ENCODE measurements at places on chromosomes 12 and 14. TPM values are rescaled to one million over a fixed set of nuclear protein-coding genes. Genes with fewer than 3 reads are reported as not detected.

DNA sequence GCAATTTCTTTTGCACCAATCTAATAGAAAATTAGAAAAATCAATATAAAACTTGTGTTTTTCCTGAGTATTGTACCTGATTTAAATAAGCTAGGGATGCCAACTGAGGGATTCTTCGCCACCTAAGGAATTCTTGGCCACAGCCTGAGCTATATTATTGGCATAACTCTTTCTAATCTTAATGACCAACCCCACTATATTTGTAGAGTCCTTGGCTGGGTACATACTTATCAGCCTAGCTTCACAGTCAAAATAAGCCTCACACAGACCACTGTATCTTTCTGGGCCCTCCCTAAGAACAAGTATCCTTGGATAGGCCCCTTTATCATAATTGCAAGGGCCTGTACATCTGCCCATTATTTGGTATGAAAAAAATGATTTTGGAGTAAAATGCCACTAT is 247.1 kb downstream of the DUSP6 start:
- no peak for ATAC-seq

DNA sequence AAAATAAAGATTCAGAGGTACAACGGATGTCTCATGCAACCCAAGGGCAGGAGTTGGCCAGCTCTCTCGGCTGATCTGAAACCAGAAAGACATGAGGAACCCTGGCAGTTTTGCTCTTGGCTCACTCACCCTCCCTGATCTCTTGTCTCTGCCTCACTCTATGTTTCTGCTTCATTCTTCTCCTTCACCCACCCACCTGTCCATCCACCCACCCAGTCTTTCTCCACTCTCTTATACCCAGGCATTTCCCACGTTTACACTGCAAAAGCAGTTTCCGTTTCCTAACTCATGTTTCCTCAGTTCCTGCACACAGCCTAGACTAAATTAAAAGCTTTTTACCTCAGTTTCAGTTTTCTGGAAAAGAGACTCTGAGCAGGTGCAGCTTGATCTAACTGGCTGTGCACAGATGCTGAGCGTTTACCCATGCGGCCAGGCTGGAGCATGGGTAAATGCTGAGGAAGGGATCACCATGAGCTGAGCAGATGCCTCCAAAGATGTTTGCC is 157.6 kb downstream of the PRKCH start:
- no peak for ATAC-seq

DNA sequence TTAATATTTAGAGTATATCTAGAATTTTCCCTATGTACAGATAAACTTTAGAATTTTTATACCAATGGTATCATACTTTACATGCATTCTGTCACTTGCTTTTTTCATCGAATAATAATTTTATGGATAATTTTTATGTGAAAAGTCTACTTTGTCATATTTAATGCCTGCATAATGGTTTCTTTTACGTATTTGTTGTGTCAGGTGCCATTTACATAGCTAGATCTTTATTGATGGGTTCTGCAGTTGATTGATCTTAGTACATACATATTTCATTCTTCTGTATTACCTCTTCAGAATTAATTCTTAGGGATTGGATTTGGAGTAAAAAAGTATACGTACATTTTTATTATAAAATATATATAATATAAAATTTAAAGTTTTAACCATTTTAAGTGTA is 77.7 kb upstream of the NEDD1 start:
- no peak for ATAC-seq

- ATAC-seq: peak; percentile 81
These were observed 39.8 kb downstream of the GPR135 start for GRCh38 chr14:59425322-59425935.

DNA sequence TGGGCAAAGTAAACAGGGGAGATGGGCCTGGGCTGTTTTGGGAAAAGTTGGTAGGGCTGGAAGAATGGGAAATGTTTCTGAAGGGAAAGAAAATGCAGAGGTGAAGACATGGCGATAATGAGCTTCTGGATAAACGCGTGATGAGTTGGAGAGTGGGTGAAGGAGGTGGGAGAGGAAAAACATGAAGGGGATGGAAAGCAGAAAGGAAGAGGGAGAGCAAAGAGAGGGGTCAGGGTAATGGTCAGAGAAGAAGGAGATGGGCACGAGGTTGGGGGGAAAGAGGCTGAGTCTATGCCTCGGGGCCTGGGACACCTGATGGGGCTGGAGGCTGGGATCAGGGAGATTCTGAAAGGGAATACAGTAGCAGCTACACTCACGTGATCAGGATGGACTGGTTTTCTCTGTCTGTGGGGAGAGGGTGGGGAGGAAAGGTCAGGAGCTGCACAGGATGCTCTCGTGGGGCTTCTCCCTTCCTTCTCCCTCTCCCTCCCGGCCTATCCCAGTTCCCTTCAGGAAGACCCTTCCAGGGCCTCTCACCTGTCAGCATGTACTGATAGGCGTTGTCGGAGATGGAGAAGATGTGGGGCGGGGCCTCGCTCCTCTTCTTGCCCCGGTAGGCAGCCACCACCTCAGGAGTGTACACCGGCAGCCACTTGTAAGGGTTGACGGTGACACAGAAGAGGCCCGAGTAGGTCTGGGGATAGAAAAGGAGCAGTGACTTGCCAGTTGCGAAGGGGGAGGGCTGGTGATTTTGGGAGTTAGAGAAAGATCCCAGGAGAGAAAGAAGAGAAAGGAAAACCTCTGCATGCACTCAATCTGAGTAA is 3.1 kb downstream of the MYH7 start:
- no peak for ATAC-seq

The ANHX gene
- total RNA-seq: 0.45 TPM

All from motor neuron (in vitro differentiated cells).